NCI-H1092 (cell line): ENCODE measurements at places on chromosomes 11 and 22.

GRCh38 chr11:31412946-31413345 lies 43.3 kb downstream of the DNAJC24 start:
- no peak for DNase-seq

GRCh38 chr22:46027211-46028105 lies 50.5 kb upstream of the WNT7B start:
- DNase-seq: no peak

DNA sequence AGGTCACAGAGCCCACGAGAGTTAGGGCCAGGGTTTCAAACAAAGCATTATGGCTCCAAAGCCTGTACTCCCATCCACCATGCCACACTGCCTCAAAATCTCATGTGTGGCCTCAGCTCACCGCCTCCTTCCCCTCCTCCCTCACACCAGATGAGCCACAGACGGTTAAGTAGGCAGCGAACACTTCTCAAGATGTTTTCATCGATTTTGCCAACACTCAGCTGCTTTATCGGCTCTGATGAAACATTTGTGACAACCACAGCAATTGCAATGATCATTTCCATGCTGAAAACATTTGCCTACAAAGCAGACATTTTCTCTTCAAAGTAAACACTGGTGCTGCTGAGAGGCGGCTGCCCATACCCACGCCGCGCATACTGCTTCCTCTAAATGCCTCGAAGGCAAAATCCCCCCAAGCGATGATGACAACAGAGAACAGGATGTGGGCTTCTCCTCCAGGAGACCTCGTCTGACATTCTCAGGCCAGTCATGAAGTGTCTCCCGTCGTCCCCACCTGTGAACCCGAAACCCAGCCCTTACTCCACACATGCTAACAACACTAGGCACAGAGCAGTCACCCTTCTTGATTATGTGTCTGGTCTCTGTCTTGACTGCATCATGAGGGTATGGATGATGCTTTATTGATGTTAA lies 599.2 kb downstream of the SOX6 start:
- no peak for DNase-seq

DNA sequence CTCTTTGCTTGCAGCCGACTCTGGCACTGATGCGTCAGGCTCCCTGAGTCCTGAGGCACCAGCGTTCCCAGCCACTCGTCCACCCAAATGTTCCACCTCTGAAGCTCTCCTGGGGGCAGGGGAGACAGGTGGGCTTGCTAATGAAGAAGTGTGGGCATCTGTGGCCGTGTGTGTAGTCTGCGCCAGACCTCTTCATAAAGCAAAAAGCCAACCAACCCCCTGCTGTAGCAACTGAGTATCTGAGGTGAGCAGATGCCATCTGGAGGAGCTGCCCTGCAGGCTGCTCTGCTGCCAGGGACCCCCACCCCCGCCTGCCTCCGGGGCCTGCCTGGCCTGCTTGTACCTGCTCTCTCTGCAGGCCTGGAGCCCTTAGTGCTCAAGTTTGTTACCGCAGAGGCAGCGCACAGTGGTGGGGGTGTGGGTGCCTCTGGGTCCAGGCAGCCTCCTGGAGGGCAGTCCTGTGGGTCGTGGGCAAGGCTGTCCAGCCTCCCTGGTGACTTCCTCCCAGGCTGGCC lies 272.5 kb downstream of the TBC1D22A start:
- DNase-seq: no peak

- DNase-seq: no peak
These were observed 1514.8 kb downstream of the TBC1D22A start for GRCh38 chr22:48276994-48277867.

DNA sequence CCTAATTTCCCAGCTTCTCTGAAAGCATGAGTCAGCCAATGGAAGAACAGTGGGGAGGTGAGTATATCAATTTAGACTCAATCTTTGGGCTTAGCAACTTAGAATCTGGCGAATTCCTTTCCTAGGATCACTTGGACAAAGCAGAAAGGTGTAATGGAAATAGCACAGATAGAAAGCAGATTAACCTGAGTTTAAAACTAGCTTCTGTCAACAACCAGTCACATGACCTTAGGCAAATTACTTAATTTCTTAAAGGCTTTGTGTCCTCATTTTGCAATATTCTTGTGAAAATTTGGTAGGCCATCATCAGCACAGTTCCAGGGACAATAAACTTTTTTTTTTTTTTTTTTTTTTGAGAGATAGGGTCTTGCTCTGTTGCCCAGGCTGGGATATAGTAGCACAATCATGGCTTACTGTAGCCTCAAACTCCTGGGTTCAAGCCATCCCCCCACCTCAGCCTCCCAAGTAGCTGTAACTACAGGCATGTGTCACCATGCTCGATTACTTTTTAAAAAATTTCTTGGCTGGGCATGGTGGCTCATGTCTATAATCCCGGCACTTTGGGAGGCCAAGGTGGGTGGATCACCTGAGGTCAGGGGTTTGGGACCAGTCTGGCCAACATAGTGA lies 40.8 kb upstream of the PCF11 start:
- DNase-seq: no peak

DNA sequence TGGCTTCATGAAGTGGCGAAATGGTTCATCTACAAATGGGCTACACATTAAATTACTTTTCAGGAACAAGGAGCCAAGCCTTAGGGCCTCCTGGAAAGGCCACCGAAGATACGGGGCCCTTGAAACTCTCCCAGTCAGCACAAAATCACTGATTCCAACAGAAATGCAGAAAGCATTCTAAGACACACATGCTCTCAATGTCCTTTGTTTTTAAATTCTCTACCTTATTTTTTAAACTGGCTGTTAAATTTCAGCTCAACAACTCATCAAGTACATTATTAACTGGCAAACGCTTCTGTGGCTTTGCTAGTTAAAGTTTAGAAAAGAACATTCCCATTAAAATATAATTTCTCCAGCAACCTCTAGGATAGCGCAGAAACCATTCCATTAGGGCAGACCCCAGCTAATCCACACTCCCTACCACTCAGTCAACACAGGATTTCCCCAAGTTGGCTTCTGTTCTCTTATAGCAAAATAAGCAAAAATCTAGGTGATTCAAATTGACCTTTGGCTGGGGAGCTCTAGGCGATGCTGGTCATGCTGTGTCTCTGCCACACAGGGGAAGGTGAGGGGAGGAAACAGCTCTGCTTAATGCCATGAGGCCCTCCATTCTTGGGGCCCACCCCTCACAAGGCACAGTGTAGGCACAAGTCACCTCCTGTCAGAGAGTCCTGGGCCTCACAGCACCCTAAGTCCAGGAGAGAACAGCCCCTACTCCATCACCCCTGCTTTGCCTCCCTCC lies 47.1 kb downstream of the PLEKHA7 start:
- no peak for DNase-seq

DNA sequence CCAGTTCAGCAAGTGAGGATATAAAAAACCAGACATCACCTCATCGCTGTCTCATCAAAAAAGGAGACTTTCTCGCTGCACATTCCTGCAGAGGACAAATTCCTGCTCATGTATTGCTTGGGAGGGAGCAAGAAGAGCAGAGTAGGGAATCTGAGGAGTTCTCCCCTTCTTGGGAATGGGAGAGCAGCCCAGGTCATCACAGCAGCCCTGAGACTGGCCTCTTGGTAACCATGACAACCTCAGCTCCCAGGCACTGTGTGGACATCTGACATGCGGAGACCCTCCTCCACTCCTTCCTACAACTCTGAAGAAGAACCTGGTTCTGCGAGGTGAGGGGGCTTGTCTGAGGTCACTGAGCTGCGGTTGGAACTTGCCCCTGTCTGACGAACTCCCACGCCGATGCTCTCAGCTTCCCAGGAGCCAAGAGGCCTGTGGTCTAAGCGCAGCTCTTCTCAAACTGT lies 17.9 kb downstream of the RFPL1 start:
- no peak for DNase-seq

DNA sequence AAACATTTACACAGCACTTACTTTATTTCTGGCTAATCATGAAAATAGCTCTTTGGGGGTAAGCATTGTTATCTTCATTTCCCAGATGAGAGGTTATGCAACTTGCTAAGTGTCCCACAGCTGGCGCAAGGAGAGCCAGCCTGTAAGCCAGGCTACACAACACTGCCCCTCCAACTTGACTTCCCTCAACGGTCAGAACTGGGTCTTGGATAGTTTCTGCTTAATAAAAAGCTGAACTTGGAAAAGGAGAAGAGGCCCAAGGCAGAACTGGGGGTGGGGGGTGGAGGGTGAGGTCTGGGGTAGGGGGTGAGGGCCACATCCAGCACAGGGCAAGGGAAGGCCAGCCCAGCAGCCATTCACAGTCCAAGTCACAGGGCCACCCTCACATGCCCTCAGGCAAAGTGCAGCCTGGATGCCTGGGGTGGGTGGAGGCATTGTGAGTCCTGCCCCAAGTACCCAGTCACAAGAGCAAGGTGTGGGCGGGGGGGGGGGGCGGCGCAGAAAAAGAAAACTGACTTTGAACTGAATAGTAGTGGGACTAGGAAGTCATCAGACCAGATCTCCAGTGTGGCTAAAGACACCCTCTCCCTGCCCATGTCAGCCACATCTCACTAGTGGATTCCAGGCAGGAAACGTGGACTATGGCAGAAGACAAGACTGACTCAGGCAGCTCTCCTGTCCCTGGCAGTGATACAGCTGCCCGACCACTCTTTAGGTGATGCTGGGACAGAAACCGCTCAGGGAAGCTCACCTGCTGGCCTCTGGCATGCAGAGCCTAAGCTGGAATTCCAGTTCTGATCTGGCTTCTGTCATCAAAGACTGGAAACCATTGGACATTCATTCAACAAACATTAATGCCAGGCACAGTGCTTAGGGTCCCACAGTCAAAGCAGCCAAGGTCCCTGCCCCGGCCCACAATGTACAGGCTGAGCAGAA lies 52.4 kb downstream of the PACSIN2 start:
- no peak for DNase-seq

GRCh38 chr11:8225589-8226036 lies 38.1 kb downstream of the LMO1 start:
- peak; percentile 71 for DNase-seq

- DNase-seq: no peak
These were observed 5.6 kb downstream of the UVRAG start for GRCh38 chr11:75820645-75821044.

DNA sequence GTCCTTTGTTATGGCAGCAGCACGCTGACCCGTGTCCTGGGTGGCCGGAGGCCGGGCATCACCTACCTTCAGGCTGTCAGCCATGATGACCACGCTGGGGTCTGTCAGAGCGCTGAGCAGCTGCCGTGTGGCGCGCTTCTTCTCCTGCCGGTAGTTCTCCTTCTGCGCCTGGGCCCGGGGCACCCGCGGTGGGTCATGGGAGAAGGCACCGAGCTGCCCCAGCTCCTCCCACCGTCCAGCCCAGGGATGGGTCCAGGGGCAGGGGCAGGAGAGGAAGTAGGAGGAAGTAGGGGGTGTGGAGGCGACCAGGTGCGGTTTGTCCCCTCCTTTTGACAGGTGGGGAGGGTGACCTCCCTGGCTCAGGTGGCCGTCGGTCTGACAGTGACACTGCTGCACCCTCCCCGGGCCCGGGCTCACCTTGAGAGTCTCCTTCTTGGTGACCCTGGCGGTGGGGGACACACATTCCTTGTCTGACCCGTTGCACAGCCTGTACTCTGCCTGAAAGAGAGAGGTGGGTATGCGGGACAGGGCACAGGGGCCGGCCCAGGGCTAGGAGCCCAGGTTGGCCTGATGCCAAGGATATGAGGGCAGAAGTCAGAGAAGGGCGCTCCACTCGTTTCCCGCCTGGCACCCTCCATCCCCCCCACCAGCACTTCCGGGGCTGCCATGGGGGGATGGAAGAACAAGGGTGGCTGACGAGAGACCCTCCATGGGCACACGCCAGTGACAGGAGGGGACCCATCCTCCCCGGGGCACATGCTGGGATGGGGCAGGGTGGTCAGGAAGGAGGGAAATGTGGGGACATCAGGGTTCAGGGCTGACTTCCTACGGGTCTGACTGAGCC lies 43.0 kb downstream of the OSBPL5 start:
- no peak for DNase-seq
